ENCODE measurements at places on chromosomes 2 and 18.

DNA sequence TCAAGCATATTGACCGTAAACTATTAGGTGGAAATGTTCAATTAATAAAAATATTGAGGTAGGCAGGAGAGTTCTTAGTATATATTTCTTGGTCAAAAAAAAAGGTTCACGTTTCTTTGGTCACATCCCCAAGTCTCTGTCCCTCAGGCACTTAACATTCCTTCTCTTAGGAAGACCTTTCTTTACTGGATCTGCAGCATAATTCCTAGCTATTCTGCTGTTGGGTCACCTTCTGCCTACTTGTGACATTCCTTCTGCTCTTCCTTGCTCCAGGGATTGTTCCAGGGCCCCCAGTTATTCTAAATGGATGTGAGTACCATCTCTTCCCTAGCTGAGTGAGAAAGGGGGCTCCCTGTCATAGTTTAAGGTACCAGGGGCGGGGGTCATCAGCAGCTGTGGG lies 4.2 kb downstream of the UGP2 start:
- no peak for DNase-seq

GRCh38 chr18:50816419-50817166 lies 3.2 kb downstream of the MRO start:
- no peak for DNase-seq

- DNase-seq: no peak
Observed at GRCh38 chr2:197292619-197293018, 18.0 kb downstream of the ANKRD44 start.

DNA sequence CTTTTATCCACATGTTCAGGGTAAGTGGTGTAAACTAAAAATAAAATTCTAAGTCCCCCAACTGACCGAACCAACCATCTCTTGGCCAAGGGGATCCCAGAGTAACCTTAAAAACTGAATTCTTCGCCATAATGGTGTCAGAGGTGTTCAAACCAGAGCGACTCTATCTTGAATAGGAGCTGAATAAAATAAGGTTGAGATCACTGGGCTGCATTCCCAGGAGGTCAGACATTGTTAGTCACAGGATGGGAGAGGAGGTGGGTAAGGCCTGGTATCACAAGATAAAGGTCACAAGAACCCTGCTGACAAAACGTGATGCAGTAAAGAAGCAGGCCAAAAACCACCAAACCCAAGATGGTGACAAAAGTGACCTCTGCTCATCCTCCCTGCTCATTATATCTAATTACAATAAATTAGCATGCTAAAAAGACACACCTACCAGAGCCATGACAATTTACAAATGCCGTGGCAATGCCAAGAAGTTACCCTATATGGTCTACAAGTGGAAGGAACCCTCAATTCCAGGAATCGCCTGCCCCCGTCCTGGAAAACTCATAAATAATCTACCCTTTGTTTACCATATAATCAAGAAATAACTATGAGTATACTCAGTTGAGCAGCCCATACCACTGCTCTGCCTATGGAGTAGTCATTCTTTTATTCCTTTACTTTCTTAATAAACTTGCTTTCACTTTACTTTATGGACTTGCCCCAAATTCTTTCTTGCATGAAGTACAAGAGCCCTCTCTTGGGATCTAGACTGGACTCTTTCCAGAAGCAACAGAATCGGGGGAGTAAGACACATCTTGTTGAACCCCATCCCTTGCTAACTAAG lies 302.4 kb downstream of the STK39 start:
- no peak for DNase-seq

DNA sequence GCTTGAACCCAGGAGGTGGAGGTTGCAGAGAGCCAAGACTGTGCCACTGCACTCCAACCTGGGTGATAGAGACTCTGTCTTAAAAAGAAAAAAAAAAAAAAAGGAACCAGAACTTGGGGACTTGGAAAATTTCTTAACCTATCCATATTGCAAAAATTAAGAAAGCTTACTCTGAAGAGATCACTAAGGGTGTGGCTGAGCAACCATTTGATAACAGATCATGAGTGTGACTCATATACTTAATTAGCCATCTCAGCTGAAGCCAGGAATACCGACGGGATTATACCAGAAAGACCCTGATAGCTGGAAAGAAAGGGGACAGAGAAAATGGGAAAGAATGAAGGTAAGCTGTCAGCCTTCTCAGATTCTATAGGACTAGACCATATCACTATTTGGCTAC lies 7.1 kb upstream of the ADD2 start:
- DNase-seq: no peak

GRCh38 chr18:22641958-22642357 lies 224.2 kb upstream of the CTAGE1 start:
- DNase-seq: no peak

DNA sequence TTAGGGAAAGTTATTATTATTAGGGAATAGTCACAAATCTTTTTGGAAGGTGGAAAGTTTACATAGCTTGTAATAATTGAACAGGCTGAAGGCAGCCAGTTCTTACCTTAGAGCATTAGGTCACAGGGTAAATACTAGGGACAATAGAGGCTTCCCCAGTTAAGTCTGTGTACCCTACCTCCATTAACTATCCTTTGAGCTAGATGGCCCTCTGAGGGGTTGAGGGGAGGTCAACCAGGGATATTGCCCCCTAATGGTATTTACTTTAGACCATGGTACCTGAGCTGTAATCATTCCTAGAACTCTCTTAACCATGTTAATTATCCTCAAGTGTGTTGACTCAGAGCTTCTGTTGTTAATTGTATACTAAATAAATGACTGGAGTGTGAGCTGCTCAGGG lies 120.5 kb upstream of the SCN7A start:
- DNase-seq: no peak

All from activated T-helper 9 cell treated with anti-CD3 and anti-CD28 coated beads, Interleukin-2, amount 50 U/mL, for 16 hours (primary cell).